ENCODE measurements at places on chromosomes 16 and 17.
A peak's percentile ranks its signal among the peaks of the same experiment; 100 is the strongest.

- DNase-seq, result no peak
Measured at GRCh38 chr17:6108382-6108781, 38.2 kb downstream of the WSCD1 start.

DNA sequence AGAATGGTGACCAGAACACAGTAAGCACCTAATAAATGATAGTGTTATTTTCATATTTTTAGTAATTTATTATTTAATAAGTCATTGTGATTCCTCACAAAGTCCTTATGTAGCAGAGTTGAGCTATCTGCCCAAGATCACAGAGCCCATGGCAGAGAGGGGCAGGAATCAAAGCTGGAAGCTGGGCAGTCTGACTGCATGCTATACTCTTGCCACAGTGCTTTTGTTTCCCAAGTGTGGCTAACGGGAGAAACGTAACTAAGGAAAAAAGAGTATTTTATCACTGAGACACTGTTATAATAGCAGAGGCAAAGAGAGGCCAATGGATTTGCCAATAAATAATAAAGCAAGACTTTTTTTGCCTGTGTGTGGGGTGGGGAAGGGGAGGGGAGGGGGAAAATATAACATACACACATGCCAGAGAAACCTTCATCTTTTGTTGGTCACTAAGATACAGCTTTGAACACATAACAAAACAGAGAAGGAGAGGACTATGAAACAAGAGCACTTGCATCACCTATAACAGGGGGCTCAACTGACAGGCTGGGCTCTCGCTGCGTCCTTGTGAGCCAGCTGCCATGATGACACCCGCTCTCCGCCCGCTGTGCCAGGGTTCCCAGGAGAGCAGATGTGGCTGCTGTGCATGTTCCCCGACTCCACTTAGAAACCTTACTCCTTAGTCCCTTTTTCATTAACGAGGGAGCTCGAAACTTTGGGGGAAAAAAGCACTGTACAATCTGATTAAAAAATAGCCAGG, 10.1 kb downstream of the CSNK2A2 start:
- no peak for DNase-seq

DNA sequence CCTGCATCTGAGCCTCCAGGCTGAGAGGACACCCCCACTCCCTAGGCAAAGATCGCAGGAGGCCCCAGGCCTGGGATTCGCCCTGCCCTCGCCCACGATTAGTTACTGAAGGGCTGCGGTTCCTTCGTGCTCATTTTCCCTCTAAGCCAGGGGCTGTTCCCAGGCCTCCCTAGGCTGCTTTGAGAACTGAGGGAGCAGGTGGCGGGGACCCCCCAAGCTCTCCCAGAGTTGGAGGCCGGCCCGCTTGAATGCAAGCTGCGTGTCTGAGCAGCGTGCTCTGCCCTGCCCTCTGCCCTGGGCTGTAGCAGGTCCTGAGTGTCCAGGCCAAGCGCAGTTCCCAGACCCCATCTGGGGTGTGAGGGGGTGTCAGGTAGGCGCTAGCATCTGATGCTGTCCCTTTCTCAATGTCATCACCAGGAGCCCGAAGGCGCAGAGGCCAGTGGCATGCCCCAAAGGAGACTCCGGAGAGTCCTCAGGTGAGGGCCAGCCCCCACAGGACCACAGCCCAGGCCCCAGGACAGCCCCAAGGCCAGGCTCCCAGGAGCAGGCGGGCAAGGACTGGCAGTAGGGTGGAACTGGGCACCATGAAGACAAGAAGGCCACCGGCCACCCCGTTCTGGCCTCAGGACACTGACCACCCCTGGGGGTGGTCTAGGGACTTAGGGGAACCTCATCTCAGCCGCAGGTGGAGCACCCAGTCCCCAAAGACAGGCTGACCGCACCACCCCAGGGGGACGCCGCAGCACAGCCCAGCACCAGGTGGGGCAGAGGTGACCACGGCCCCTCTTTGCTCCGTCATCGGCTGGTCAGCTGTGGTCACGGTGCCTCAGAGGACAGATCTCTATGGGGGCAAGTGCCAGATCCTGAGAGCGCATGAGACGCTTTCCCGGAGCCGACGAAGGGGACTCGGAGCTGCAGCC, 14.6 kb downstream of the ENDOV start:
- no peak for DNase-seq

DNA sequence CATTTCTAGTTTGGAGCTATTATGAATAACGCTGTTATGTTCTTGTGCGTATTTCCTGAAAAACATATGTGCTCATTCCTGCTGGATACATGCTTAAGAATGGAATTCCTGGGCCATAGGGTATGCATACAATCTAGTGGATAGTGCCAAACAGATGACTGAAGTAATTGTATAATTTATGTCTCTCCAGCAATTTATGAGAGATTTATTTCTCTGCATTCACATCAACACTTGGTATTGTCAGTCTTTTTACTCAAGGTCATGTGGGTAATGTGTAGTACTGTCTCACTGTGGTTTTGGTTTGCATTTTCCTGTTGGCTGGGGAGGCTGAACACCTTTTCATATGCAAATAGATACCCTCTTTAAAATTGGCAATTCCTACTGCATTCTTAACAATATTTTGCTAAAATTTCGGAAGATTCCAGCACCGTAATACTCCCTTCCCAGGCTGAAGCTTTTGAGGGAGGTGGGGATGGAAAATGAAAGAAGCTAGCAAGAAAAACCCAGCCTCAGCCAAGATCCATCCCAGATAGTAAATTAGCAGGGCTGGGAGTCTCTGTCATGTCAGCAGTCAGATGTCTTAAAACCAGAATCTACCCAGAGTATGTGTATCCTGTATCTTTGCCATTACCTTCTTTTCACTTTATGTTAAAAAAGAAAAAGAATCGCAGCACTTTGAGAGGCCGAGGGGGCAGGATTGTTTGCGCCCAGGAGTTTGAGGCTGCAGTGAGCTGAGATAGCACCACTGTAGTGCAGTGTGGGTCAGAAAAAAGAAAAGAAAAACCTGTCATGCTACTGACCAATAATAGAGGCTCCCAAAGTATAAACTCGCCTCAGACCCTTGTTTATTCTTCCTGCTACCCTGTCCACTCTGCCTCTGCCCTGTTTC, 204.9 kb downstream of the LGALS9B start:
- no peak for DNase-seq

- no peak for DNase-seq
Measured at GRCh38 chr16:50059111-50059510, 6.7 kb upstream of the HEATR3 start.

- DNase-seq, result no peak
Measured at GRCh38 chr17:74430706-74431567, 951 bp upstream of the GPRC5C start.

DNA sequence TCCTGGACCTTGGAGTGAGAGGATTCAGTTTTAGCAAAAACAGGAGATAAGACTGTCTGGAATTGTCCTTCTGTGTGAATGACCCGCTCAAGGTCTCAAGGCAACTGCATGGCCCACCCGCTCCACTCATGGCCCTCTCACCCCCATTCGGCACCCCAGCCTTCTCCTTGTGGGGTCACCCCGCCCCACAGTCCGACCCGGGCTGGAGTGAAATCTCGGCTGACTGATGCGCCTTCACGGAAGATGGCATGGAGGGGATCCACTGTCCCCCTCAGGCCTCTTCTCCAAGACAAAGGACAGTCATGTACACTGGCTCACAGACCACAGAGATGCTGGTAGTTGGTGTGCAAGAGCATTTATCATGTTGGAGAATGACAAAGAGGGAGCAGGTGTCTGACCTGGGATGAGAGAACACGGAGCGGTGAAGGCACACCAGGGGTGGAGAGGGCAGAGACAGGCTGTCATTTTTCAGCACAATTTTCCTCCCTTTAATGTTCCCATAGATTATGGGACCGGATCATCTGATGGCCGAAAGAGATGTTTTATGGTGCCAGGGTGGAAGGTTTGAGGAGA, 391.9 kb upstream of the TNRC6C start:
- DNase-seq, result no peak

- DNase-seq, result no peak
Measured at GRCh38 chr17:66782851-66783250, 52.1 kb upstream of the CACNG5 start.

- no peak for DNase-seq
Measured at GRCh38 chr16:67415872-67416793, at the start of gene ZDHHC1. Gene ZDHHC1 (minus strand): TSS chr16:67416477. CDS start chr16:67407775, 8,702 bp downstream.

DNA sequence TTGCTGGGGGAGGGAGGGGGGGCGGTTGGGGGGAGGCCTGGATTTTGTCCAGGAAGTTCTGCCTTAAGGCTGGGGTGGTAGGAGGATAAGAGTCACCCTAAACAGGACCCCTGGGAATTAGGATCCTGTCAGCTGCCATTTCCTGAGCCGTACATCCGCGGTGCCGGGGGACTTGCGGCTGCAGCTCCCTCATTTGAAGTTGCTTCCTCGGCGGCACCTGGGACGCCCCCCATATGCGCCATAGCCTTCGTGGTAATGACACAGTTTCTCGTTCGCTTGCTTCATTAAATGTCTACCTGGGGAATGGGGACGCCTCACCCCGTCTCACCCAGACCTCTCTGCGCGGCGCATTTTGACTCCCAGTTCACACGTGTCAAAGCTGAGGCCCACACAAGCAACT, 55.1 kb upstream of the PABPN1L start:
- no peak for DNase-seq

GRCh38 chr16:21656795-21657768, 4.7 kb upstream of the IGSF6 start:
- peak; percentile 50 for DNase-seq

- no peak for DNase-seq
Measured at GRCh38 chr16:59170099-59170712, 436.1 kb upstream of the GOT2 start.

DNA sequence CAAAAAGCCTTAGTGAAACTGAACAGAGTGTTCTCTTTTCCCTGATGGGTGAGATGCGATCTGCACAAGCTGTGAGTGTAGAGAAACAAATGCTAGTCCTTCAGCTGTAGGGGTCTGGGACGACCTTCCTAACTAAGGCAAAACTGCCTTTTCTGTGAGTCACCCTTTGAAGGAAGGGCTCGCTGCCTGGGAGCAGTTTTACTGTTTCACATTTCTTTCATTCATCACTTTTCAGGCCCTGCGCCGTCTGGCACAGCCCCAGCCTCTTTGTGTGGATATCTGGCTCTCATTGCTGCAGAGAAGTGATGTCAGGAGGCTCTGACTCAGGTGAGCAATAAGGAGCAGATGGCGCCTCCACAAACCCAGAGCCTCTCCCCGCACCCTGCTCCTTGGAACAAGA, 57.4 kb downstream of the HS3ST3A1 start:
- DNase-seq, result peak; percentile 94
